Thoracic aorta (tissue), 2 donors: ENCODE measurements at places on chromosomes 7 and 10.

- H3K4me3 ChIP-seq: no peak overlapping the region
- no peak for DNase-seq
- no peaks in the 10 kb centered on the region for H3K36me3 ChIP-seq
- H3K27ac ChIP-seq: no peak overlapping the region
- H3K27me3 ChIP-seq: no peaks in the 10 kb centered on the region
- no peaks in the 10 kb centered on the region for H3K4me1 ChIP-seq
These were observed 16.7 kb downstream of the RET start for GRCh38 chr10:43093423-43094076.

DNA sequence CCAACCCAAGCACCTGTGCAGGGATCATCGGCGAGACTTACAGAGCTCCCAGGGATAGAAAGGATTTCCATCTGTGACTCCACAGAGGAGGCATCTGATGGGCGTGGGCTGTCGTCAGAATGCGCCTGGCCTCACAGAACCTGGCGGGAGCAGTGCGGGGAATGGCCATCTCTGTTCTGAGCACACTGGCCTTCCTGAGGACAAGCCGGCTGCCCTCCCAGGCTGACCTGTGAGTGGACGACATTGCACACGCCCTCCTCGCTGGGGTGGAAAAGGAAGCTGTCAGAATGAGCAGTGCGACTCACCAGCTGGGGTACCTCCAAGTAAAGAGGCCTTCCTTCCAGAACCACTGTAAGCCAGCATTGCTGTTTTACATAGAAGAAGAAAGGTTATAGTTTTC is 234.6 kb upstream of the PITRM1 start:
- no peak for DNase-seq
- no peaks in the 10 kb centered on the region for H3K27me3 ChIP-seq
- no peak overlapping the region for H3K4me3 ChIP-seq
- no peaks in the 10 kb centered on the region for H3K4me1 ChIP-seq

DNA sequence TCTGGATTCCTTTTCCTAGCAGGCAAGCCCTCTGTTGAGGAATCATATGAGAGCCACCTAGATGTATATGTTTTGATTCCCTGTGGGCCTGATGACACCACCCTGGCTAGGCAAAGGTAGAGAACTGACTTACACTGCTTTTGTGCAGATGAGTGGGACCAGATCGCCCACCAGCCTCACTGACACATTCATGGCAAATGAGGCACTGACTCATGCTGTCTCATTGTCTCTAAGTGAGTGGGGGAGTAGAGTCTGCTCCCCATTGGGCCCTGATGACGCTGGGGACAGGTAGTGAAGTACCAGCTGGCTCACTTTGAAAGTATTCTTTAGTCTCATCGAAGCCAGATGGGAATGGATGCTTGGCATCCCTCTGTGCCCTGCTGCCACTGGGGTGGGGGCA is 326.3 kb downstream of the ABCA13 start:
- no peaks in the 10 kb centered on the region for H3K36me3 ChIP-seq
- H3K4me1 ChIP-seq: no peaks in the 10 kb centered on the region
- no peaks in the 10 kb centered on the region for H3K27me3 ChIP-seq
- no peak overlapping the region for H3K27ac ChIP-seq

DNA sequence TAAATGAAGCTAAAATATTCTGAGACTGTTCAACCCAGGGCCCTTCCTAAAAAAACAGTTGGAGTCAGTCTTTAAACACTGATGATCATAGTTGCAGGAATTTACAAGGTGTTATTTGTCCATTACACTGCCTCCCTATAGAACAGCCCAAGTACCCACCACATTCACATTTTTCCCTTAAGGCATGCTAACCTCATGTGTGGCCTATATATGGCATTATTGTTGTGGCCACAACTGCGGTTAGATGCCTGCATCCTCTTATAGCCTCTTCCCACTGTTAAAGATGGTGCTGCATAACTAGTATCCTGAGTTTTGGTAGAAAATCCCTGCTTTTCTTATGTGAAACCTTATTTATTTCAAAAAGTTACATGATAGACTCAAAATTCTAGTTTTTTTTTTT is 287.9 kb upstream of the SEMA3A start:
- H3K36me3 ChIP-seq: no peaks in the 10 kb centered on the region
- no peak overlapping the region for H3K27ac ChIP-seq
- H3K4me3 ChIP-seq: no peak overlapping the region
- no peaks in the 10 kb centered on the region for H3K4me1 ChIP-seq
- no peak for DNase-seq

DNA sequence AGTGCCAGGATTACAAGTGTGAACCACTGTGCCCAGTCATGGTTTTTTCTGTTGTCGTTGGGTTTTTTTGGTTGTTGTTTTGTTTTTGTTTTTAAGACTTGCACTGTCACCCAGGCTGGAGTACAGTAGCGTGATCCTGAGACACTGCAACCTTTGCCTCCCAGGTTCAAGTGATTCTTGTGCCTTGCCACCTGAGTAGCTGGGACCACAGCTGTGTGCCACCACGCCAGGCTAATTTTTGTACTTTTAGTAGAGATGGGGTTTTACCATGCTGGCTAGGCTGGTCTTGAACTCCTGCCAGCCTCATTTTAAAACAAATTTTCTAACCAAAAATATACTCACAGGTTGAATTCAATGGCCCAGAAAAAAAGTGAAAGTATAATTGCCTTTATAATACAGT is 174.1 kb downstream of the AHR start:
- H3K27ac ChIP-seq: no peak overlapping the region
- no peak overlapping the region for H3K4me3 ChIP-seq
- H3K36me3 ChIP-seq: no peaks in the 10 kb centered on the region

GRCh38 chr7:46838463-46838862 is 743.4 kb downstream of the TNS3 start:
- peaks cover 12% of the 10 kb centered on the region for H3K4me1 ChIP-seq
- no peaks in the 10 kb centered on the region for H3K27me3 ChIP-seq
- peak overlapping the region; percentile 34 for H3K27ac ChIP-seq

GRCh38 chr7:101450064-101450463 is 87.4 kb downstream of the COL26A1 start:
- no peak overlapping the region for H3K4me3 ChIP-seq
- no peak for DNase-seq
- no peaks in the 10 kb centered on the region for H3K27me3 ChIP-seq

DNA sequence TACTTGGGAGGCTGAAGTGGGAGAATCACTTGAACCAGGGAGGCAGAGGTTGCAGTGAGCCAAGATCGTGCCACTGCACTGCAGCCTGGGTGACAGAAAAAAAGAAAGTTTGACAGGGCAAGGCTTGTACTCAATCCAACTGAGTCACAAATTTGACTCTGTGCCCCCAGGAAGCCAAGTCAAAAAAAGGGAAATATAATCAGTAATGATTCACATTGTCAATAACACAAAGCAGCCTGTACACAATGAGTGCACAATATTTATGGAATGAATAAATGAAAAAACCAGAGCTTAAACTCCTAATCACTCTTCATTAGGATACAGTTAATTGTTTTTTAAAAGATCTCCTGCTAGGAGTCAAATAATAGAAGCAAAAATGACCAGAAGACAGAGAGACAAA is 6.4 kb downstream of the NAPEPLD start:
- no peaks in the 10 kb centered on the region for H3K27me3 ChIP-seq
- peaks cover 13% of the 10 kb centered on the region for H3K4me1 ChIP-seq
- DNase-seq: no peak
- no peak overlapping the region for H3K4me3 ChIP-seq

GRCh38 chr10:52563360-52563759 is 209.2 kb downstream of the MBL2 start:
- H3K27me3 ChIP-seq: no peaks in the 10 kb centered on the region
- H3K4me1 ChIP-seq: no peaks in the 10 kb centered on the region
- no peak overlapping the region for H3K27ac ChIP-seq

GRCh38 chr7:55587687-55588378 is 15.5 kb upstream of the VOPP1 start:
- no peak for DNase-seq
- H3K4me3 ChIP-seq: no peak overlapping the region
- no peak overlapping the region for H3K27ac ChIP-seq
- H3K4me1 ChIP-seq: peaks cover under 1% of the 10 kb centered on the region
- H3K27me3 ChIP-seq: no peaks in the 10 kb centered on the region

DNA sequence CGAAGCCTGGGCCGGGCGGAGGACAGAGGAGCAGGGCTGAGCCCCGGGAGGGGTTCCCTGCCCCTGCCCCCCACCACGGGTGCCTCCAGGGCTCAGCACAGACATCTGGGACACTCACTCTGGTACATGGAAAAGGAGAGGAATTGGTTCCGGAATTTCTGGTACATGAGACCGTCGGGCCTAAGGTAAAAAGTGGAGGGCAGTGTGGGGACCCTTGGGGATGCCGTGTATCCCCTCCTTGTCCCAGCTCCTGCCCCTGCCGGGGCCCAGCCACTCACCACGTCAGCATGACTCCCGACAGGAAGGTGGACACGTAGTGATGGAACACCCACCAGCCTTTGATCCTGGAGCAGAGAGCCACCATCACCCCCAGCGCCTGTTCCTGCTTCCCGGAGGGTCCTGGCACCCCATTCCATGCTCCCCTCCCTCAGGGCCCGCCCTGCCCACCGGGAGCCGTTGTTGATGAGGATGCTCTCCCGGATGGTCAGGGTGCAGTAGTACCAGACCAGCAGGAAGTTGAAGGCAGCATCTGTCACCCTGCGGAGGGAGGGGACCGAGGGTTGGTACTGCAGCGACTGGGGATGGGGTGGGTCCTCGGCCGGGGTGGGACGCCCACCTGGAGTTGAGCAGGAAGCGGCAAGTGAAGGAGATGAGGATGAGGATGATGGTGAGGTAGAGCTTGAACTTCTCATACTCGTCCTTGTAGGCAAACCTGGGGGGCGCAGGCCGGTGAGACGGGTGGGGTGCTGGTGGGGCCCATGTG is 6.4 kb downstream of the TMEM120A start:
- H3K36me3 ChIP-seq: peaks cover 47% of the 10 kb centered on the region
- no peak overlapping the region for H3K27ac ChIP-seq
- H3K27me3 ChIP-seq: no peaks in the 10 kb centered on the region
- H3K4me3 ChIP-seq: no peak overlapping the region
- DNase-seq: no peak

DNA sequence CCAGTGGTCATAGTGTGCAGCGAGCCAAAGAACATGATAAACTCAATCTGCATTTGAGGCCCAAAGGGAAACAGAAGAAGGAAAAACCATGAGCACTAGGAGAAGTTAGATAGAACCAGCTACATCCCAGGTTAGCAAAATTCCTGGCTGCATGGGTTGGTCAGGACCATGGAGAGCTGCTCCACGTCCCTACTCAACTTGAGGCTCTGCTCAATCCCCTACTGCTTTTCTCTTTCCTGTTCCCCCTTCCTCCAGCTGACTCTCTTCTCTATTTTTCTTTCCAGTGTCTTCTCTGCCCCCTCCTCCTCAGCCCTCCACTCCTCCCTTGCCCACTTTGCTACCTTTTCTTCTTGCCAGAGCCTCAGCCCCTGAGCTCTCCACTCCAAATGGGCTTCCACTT is 21.9 kb upstream of the VSIR start:
- H3K27ac ChIP-seq: no peak overlapping the region
- no peak overlapping the region for H3K4me3 ChIP-seq
- H3K36me3 ChIP-seq: no peaks in the 10 kb centered on the region
- DNase-seq: no peak
- H3K4me1 ChIP-seq: no peaks in the 10 kb centered on the region
